ENCODE measurements at places on chromosomes 1 and 21.

DNA sequence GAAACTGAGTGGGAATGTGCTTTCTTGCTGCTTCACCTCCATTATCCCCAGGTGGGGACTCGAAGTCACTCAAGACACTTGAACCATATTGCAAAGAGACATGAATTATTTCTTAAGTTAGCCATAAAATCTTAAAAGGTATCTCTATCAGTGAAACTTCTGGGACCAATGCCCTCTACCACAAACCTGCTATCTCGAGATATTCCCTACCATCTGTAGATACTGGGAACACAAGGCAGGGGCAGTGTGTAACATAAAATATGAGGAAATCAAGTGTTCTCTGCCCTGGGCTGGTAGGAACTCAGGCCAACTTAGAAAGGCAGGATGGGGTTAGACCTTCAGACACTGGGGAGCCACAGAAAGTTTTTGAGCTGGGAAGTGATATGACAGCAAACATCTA is 1.3 kb upstream of the CD58 start:
- H3K4me3 ChIP-seq, result peak overlapping the region; percentile 87
- H3K27me3 ChIP-seq, result peaks cover 17% of the 10 kb centered on the region
- H3K36me3 ChIP-seq, result no peaks in the 10 kb centered on the region

DNA sequence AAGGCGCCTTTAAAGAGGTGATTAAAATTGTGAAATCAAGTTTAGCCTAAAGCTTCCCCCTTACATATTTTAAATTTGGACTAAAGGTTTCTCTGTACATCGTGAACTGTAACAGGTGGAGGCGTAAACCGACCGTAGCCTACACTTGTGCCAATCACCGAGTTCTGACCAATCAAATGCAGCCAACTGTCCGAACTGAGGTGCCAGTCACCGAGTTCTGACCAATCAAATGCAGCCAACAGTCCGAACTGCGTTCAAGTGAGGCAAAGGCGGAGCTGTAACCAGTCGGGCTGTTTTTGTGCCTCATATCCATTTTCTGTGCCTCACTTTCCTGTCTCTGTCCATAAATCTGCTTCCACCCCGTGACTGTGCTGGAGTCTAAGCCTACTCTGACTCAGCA is 7.4 kb downstream of the TFF1 start:
- H3K4me1 ChIP-seq, result no peaks in the 10 kb centered on the region
- DNase-seq, result no peak
- H3K27me3 ChIP-seq, result no peaks in the 10 kb centered on the region
- H3K36me3 ChIP-seq, result no peaks in the 10 kb centered on the region
- H3K27ac ChIP-seq, result no peak overlapping the region
- no peak overlapping the region for H3K4me3 ChIP-seq

DNA sequence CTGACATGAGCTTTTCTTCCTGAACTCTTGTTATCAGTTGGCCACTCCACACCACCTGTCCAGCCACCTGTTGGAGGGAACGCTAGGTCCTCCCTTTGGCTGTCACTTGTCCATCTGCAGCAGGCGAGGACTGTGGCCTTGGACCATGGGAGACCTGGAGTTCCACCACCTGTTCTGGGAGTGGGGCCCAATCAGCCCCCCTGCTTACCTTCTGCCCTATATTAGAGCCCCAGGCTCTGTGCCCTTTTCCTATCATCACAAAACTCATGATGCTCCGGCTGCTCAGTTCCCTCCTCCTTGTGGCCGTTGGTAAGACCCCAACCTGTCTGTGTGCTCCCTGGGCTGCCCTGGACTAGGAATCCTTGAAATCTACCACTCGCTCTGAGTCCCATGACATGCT is at the start of gene CELA3A:
CELA3A (plus strand) TSS at position 249 of the 400 bp plus-strand sequence; CDS start at position 267, 18 bp downstream.
- H3K4me1 ChIP-seq, result peaks cover 9% of the 10 kb centered on the region
- no peak within 1 kb of the TSS for H3K4me3 ChIP-seq
- H3K27me3 ChIP-seq, result peaks cover 8% of the 10 kb centered on the region
- no peaks in the 10 kb centered on the region for H3K36me3 ChIP-seq
- DNase-seq, result no peak

DNA sequence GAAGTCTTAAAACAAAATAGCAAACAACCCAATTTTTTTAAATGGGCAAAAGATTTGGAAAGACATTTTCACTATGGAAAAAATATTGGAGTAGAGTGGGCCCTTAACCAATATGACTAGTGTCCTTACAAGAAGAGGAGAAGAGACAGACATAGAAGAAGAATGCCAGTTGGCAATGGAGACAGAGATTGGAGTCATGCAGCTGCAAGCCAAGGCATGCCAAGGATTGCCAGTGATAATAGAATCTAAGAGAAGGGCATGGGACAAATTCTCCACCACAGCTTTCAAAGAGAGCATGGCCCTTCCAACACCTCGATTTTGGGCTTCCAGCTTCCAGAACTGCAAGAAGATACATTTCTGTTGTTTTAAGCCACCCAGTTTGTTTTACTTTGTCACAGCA is 92.7 kb downstream of the RGS2 start:
- H3K27ac ChIP-seq, result no peak overlapping the region
- H3K4me3 ChIP-seq, result no peak overlapping the region
- H3K4me1 ChIP-seq, result peaks cover 5% of the 10 kb centered on the region
- no peaks in the 10 kb centered on the region for H3K36me3 ChIP-seq

- no peaks in the 10 kb centered on the region for H3K4me1 ChIP-seq
- DNase-seq, result no peak
- peaks cover 13% of the 10 kb centered on the region for H3K27me3 ChIP-seq
- no peak overlapping the region for H3K4me3 ChIP-seq
These were observed 64.7 kb upstream of the NFIA start for GRCh38 chr1:61017651-61018050.

DNA sequence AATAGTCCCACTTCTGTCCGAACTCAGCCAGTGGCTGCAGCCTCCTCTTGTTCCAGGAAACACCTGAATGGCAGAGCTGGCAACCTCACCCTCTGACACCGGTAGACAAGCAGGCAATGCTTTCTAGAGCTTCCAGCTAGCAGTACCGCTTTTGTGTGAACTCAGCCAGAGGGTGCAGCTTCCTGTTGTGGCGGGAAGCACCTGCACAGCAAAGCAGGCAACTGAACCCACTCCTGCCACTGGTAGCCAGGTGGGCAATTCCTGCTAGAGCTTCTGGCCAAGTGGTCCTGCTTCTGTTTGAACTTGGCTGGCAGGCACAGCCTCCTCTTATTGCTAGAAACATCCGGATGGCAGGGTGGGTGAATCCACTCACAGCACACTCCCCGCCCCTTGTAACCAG is 40.1 kb upstream of the TMPRSS15 start:
- no peaks in the 10 kb centered on the region for H3K4me1 ChIP-seq
- H3K36me3 ChIP-seq, result no peaks in the 10 kb centered on the region
- H3K27ac ChIP-seq, result no peak overlapping the region
- no peak for DNase-seq

DNA sequence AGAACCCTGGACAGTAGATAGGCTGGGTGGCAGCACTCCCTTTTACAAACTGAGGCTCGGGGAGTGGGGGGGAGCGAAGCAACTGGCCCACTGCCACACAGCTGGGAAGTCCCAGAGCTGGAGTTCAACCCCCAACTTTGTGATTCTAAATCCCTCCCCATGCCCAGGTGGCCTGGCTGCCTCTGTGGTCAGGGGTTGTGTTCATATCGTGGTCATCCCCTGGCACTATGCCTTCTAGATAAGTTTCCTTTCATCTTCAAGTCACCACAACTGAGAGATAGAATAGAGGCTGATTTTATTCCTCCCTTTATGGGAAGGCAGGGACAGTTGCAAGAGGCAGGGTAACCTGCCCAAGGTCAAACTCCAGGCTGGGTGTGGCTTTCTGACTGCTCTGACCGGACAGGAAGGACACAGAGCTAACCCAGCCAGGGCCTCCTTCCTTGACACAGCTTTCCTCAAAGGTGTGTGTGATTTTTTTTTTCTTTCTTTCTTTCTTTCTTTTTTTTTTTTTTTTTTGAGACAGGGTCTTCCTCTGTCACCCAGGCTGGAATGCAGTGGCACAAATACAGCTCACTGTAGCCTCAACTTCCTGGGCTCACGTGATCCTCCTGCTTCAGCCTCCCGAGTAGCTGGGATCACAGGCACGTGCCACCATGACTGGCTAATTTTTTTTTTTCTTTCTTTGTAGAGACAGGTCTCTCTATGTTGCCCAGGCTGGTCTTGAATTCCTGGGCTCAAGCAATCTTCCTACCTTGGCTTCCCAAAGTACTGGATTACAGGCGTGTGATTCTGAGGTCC is 18.4 kb upstream of the TNFRSF1B start:
- H3K27ac ChIP-seq, result no peak overlapping the region
- H3K4me3 ChIP-seq, result no peak overlapping the region
- H3K4me1 ChIP-seq, result peaks cover 33% of the 10 kb centered on the region
- peaks cover 8% of the 10 kb centered on the region for H3K36me3 ChIP-seq
- no peak for DNase-seq
- H3K27me3 ChIP-seq, result no peaks in the 10 kb centered on the region

- peaks cover 5% of the 10 kb centered on the region for H3K36me3 ChIP-seq
- no peaks in the 10 kb centered on the region for H3K27me3 ChIP-seq
- peaks cover 8% of the 10 kb centered on the region for H3K4me1 ChIP-seq
- H3K27ac ChIP-seq, result no peak overlapping the region
- no peak overlapping the region for H3K4me3 ChIP-seq
- no peak for DNase-seq
These were observed 31.8 kb upstream of the CDC14A start for GRCh38 chr1:100320311-100321099.

- no peak for DNase-seq
- no peak overlapping the region for H3K27ac ChIP-seq
- H3K36me3 ChIP-seq, result no peaks in the 10 kb centered on the region
- no peaks in the 10 kb centered on the region for H3K4me1 ChIP-seq
- H3K4me3 ChIP-seq, result no peak overlapping the region
These were observed 738 bp upstream of the KCNA2 start for GRCh38 chr1:110606657-110607535.

DNA sequence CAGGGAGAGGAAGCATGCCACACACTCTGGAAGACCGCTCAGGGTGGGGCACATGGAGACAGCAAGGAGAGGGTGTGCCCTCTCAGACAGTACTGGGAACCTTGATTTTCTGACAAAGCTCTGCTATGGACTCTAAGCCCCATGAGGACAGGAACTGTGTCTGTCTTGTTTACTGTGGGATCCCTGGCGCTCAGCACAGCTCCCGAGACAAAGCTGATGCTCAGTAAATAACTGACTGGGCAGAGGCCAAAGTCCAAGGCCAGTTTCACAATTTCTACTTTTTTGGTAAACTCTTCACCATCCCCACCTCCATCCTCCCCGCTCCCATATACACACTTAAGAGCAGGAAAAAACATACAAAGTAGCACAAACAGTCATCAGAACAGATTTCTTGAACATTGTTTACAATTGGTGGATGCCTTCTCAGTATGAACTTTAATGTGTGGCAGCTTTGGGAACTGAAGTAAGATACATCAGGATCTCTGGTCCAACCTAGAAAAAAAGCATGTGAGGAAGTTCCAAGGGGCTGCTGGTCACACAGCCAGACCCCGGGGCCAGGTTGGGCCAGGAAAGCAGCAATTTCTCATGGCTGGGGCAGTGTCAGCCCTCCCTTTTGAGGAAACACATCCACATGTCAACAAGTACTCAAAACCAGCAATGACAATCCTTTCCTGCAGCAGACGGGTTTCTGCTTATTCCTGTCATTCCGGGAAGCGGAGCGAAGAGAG is 5.6 kb upstream of the AHCYL1 start:
- 0 out of 2 replicates have a peak overlapping the region, but pooled peaks have one; percentile 44 for H3K4me3 ChIP-seq
- peaks cover 71% of the 10 kb centered on the region for H3K4me1 ChIP-seq
- H3K36me3 ChIP-seq, result peaks cover 13% of the 10 kb centered on the region
- no peak for DNase-seq
- H3K27me3 ChIP-seq, result peaks cover 5% of the 10 kb centered on the region

DNA sequence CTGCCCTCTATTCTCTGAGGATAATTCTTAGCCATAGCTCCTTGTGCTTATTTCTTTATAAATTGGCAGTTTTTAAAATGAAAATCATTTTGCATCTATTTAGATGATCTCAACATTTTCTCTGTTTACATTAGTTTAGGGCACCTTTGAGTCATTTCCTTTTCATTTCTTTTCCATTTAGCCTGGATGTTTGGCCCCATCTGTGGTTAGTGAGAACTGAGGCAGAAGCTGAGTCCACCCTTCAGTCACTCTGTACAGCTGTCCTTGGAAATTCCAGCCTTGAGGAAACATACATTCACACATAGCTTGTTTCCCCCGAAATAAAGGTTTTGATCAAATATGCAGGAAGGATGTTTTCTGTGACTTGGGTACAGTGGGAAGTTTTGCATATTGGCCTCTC is 123.7 kb downstream of the NTNG1 start:
- H3K27ac ChIP-seq, result no peak overlapping the region
- peaks cover 4% of the 10 kb centered on the region for H3K36me3 ChIP-seq
- no peak overlapping the region for H3K4me3 ChIP-seq
- H3K4me1 ChIP-seq, result peaks cover 29% of the 10 kb centered on the region
- H3K27me3 ChIP-seq, result no peaks in the 10 kb centered on the region
- DNase-seq, result no peak

GRCh38 chr1:2548068-2548589 is 8.0 kb upstream of the TNFRSF14 start:
- H3K36me3 ChIP-seq, result no peaks in the 10 kb centered on the region
- peaks cover 3% of the 10 kb centered on the region for H3K27me3 ChIP-seq
- H3K4me1 ChIP-seq, result peaks cover 12% of the 10 kb centered on the region
- H3K4me3 ChIP-seq, result no peak overlapping the region
- DNase-seq, result peak; percentile 40

DNA sequence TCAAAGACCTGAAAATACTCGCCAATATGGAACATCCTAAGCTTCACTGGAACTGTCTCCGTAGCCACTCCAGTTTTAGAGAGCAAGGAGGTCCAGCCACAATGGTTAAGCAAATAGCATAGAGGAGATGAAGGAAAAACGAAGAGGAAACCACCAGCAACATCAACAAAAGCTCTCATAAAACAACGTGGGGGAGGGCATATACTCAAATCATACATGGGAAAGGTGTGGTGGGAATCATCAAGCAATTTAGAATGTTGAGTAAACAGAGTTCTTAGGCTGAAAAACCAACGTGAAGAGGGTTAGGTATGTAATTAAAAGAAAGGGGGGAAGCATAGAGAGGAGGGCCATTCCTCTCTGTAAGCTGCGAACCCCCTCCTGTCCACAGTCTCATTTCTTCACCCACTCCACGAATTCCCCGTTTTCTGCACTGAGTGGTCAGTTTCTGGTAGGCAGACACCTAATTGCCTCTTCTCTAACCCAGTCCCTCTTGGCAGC is 1.0 kb downstream of the TMEM59 start:
- no peaks in the 10 kb centered on the region for H3K36me3 ChIP-seq
- no peak overlapping the region for H3K27ac ChIP-seq
- no peak overlapping the region for H3K4me3 ChIP-seq
- H3K4me1 ChIP-seq, result peaks cover 34% of the 10 kb centered on the region
- no peaks in the 10 kb centered on the region for H3K27me3 ChIP-seq

DNA sequence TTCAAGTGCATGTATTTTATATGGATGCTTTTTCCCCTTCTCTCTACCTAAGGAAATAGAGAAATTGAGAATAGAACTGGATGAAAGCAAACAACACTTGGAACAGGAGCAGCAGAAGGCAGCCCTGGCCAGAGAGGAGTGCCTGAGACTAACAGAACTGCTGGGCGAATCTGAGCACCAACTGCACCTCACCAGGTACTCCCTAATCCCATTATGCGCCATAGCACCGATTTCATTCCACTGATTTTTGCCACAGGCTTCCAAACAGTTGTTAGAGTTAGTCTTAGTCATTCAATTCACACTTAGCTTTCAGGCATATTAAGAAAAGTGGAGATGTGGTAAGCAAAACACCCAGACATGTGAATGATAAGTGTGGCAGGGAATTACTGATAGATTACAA is 122.8 kb downstream of the SDCCAG8 start:
- H3K4me1 ChIP-seq, result no peaks in the 10 kb centered on the region
- no peak for DNase-seq
- no peaks in the 10 kb centered on the region for H3K27me3 ChIP-seq
- no peak overlapping the region for H3K27ac ChIP-seq
- no peak overlapping the region for H3K4me3 ChIP-seq

All from HFFc6 (cell line).